ENCODE measurements at places on chromosomes 5 and 9.
A peak's percentile ranks its signal among the peaks of the same experiment; 100 is the strongest.

GRCh38 chr5:115666023-115666422, 40.2 kb upstream of the TMED7 start:
- no peak for DNase-seq

GRCh38 chr9:36842560-36843530, 191.2 kb downstream of the PAX5 start:
- DNase-seq: no peak

DNA sequence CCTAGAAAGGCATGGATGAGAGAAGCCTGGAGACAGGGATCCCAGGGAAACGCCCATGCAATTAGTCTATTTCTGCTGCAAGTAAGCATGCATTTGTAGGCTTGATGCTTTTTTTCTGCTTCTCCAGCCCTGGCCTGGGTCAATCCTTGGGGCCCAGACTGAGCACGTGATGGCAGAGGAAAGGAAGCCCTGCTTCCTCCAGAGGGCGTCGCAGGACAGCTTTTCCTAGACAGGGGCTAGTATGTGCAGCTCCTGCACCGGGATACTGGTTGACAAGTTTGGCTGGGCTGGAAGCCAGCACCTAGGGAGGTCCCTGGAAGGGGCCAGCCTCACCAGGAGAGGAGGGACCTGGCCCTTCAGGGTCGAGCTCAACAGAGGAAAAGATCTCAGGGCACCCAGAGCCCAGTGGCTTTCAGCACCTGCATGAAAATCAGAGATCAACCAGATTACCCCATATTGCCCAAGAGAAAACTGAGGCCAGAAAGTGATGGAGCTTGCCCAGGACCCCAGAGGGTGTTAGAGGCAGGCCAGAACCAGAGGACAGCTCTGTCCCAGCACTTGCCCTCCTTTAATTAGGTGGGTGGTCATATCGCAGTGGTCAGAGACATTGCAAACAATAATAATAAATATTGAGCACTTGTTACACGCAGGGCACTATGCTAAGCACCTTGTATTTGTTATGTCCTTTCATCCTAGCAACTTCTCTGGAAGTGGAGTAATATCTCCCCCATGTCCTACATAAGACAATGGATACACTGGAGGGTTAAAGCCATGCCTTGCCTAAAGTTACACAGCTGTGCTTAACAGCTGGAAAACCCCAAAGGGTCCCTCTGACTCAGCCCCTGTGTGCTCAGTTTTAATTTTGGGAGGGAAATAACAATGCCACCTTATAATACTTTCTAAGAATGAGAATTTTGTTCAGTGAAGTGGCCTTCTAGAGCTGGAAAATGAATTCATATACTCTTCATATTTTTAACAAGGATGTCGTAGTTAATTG, 67.1 kb downstream of the KLF4 start:
- DNase-seq: peak; percentile 79

DNA sequence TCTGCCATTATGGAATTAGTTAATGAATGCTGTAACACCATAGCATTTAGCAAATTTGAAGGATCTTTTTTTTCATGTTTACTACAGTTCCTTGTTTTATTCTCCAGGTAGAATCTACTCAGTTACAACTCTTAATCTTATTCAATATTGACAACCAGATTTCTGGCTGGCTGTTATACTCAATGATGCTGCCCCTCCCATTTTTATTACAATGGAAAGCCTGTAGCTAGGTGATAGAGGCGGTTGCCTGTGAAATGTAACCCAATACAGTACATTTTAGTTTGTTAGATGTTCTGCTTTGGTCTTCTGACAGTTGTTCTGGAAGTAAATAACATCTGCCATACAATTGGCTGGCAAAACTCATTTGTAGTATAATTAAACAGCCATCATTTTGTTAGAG, 294.2 kb downstream of the DMRTA1 start:
- no peak for DNase-seq

DNA sequence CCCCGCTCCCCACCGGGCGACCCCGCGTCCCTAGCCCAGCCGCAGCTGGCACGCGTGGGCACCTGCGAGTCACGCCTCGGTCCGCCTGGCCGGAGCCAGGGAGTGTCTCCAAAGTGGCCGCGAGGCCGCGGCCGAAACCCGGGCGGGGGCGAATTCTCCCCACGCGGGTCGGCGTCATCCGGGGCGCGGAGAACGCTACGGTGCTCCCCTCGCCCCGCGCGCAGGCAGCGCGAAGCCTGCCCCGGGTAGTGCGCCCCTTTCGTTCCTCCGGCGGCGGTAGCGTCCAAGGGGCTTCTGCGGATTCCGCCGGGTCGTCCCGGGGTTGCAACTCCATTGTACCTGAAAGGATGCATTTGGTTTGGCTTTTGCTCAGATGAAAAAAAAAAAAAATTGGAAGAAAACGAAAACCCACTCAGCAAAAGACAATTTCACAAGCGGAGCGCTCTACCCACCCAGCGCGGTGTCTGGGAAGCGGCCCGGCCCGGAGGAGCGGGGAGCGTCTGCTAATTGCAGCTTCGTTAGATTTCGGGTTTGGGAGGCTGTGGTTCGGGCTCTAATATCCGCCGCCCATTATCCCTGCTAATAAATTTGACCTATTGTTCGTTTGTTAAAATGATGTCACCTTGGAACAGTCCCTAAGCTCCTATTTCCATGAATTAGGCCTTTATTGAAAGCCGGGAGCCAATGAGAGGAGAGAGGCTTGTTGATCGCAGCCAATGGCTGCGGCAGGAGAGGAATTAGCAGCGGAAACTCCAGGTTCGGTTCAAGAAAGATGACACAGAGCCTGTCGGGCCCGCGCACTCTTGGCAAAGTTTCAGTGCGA, at the start of gene TLX3:
Gene TLX3, plus strand, starts transcription at position 796 of the 823 bp plus-strand sequence. CDS start 118 bp downstream, outside the sequence.
- no peak for DNase-seq

- DNase-seq: no peak
Observed at GRCh38 chr9:82410306-82410705, 421.7 kb downstream of the SPATA31D1 start.

DNA sequence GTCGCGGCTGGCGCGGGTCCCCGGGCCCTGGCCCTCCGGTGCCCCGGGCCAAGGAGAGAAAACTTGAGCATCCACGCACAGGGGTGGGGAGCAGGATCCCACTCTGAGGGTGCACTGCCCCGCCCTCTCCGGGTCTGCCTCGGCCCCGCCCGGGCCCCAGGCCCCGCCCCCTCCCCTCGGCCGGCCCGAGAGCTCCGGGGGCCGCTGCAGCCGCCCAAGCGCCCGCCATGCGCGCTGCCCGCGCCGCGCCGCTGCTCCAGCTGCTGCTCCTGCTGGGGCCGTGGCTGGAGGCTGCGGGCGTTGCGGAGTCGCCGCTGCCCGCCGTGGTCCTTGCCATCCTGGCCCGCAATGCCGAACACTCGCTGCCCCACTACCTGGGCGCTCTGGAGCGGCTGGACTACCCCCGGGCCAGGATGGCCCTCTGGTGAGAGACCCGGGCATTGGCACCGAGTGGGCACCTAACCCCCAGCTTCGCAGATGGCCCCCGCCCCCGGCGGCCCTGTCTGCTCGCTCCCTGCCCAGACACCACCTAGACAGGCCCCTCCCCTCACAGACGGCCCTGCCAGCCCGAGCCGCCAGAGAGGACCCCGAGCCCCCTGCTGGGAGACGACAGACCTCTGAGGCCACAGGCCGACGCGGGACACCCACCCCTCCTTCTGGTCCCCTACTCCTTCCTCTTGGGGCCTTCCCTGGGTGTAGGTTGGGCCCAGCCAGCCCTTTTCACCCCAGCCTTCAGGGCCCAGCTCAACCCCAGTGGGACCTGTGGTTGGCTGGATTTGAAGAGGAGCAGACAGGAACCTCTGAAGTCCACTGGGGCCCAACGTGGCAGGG, at the start of gene CERCAM:
Gene CERCAM, plus strand, starts transcription at position 207 of the 831 bp plus-strand sequence. Its CDS starts 21 bp downstream, at position 228.
- peak; percentile 81 for DNase-seq

GRCh38 chr5:177508221-177508611, 1.4 kb downstream of the DOK3 start:
- DNase-seq: no peak

DNA sequence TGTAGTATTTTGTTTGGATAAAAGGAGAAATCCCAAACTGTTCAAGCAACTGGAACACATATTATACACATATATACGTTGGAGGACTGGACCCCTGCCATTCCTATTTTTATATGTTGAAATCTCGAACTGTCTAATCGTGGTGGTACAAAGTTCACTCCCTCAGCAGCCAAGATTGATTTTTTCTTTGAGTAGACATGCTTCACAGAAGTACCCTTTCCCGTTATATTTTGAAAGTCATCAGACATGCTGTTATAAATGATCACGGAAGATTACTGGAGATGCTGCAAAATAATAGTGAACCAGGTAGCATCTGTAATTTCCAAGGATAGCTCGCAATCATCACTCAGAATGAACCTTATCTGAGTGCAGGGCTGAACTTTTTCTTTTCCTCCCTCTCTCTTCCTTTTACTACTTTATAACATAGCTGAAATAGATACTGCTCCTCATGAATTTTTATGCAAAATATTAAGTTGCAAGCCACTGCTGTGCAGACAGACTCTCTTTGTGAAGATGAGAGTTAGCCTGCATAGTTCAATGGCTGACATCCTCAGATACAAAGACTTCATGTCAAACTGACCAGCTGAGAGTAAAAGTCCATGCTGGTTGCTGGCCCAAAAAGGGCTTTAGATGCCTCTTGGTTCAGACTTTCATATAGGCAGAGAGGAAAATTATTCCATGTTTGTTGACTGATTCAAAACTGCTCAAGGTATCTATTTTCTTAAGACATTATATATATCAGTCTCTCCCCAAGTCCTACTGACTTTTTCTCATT, 451.9 kb downstream of the TMEM38B start:
- no peak for DNase-seq

DNA sequence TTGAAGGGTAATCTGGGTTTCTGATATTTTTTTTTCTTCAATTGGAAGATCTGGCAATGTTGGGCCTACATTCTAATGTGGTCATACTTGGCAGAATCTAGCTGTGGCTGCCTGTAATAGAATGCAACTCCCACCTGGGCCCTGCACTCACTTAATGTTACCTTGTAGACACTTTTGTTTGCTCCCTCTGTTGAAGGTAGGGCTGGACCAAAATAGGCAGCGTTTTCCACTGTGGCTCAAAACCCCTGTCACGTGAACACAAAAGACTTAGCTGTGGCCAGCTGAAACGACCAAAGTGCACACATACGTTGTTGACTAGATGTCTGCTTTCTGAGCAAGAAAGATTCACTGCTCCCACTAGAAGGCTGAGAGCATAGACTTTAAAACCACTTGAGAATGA, 117.6 kb upstream of the HMHB1 start:
- no peak for DNase-seq

GRCh38 chr9:10265153-10265631, 347.6 kb downstream of the PTPRD start:
- DNase-seq: no peak

- DNase-seq: no peak
Observed at GRCh38 chr9:69130456-69131441, 43.3 kb upstream of the TJP2 start.

GRCh38 chr5:168670881-168671575, 91.9 kb upstream of the PANK3 start:
- DNase-seq: no peak

GRCh38 chr5:41770799-41771198, 99.4 kb downstream of the OXCT1 start:
- no peak for DNase-seq

- peak; percentile 85 for DNase-seq
Observed at GRCh38 chr9:136488247-136489214, 5.7 kb upstream of the SEC16A start.

DNA sequence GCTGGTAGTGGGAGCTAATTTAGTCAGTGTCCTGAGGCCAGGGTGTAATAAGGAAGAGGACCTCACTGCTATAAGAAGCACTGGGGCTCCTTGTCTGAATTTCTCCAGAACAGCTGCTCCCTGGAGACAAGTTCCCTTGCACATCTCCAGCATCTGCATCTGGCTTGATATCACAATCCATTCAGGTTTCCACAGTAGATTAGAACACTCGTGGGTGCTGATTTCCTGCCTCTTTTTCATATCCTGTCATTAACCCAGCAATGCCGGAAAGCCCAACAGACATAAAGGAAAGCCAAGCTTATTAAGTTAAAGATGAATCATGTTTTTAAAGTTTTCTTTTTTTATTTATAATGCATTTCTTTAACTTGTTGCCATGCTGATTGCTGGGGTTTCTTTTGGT, 232.3 kb upstream of the WWC1 start:
- DNase-seq: no peak

- DNase-seq: no peak
Observed at GRCh38 chr9:105930011-105930627, 235.8 kb downstream of the TMEM38B start.

GRCh38 chr9:34995670-34996060, 6.1 kb downstream of the DNAJB5 start:
- DNase-seq: no peak

DNA sequence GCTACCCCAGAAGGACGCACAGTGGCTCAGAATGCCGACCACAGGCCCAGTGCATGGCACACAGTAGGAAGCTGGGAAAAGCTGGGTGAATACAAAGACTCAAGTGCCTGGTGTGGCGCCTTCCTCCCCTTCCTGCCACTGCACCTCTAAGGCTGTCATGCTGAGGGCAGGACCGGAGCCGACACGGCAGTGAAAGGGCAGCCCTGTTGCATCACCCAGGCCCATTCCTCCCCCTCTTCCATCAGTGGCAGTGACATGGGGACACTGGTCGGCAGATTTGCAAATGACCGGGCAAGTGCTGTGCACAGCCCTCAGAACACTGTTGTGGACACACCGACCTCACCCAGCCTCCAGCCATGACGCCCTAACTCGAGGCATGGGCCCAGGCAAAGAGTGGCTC, 84.0 kb downstream of the STK10 start:
- no peak for DNase-seq

DNA sequence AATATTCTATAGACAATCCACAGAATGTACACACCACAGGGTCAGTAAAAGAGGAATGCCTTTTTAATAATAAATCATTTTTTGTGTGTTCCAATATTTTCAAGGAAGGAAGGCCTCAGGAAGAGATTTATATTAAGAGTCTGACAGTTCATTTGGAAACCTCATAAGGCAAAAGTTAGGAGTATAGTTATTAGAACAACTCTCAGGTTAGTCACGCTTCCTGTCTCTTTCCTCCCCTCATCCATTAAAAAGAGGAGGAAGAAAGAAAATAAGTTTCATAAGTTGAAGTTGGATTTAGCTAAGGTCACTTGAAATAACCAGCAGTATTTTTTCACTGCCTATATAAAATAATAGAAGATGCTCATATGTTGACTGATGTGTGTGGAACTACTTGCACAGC, 863.2 kb downstream of the PTPRD start:
- no peak for DNase-seq

- DNase-seq: no peak
Observed at GRCh38 chr5:125455041-125455440, 708.6 kb upstream of the ZNF608 start.

- DNase-seq: no peak
Observed at GRCh38 chr5:56447232-56447631, 214.1 kb upstream of the ANKRD55 start.

DNA sequence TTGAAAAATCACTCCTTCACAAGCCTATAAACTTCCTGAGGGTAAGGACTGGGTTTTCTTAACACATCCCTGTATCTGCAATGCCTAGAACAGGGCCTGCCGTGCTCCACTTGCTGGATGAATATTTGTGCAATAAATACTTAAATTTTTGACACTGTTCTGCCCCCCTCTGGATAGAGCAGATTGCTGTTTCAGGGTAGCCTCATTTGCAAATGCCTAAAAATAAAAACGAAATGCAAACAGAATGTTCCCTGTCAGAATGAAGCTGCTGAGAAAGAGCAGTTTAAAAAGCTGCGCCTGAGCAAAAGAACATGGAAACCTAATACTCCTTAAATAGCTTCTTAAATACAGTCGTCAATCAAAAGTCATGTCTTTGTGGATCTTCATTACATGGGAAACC, 385.3 kb downstream of the PRELID2 start:
- DNase-seq: no peak

- no peak for DNase-seq
Observed at GRCh38 chr5:50709471-50709870, 43.0 kb downstream of the PARP8 start.

- no peak for DNase-seq
Observed at GRCh38 chr9:89312222-89312571, 1.2 kb downstream of the CKS2 start.

All from sciatic nerve (tissue), 2 donors.